Vagina (tissue), 2 donors: ENCODE measurements at places on chromosomes 16 and 17.

GRCh38 chr16:22427556-22427955 is 53.1 kb upstream of the CDR2 start:
- no peak for DNase-seq

- DNase-seq, result no peak
Observed at GRCh38 chr16:79662669-79663313, 62.3 kb upstream of the MAF start.

- no peak for DNase-seq
Observed at GRCh38 chr16:558298-559020, 1.7 kb upstream of the PRR35 start.

GRCh38 chr17:50023520-50023919 is 28.5 kb upstream of the DLX3 start:
- no peak for DNase-seq

DNA sequence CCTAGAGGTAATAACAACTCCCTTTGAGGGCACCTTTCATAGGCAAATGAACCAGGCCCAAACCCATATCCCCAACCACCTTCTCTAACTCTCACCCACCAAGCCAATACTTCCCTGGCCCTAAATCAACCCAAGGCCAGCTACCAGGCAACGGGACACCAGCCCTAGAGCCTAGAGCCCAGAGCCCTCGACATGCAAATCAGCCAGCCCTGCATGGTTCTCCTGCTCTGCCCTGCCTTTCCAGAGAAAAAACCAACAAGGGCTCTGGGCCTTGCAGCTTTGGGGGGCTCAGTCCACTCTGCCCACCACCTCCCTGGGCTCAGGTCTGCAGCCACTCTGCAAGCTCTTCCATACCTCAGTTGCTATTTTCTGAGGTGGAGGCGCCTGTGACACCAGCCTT is 55.0 kb downstream of the PITPNM3 start:
- no peak for DNase-seq

- no peak for DNase-seq
Observed at GRCh38 chr16:87185983-87186382, 131.2 kb downstream of the C16orf95 start.

- no peak for DNase-seq
Observed at GRCh38 chr17:78779850-78780249, 2.2 kb downstream of the CYTH1 start.

DNA sequence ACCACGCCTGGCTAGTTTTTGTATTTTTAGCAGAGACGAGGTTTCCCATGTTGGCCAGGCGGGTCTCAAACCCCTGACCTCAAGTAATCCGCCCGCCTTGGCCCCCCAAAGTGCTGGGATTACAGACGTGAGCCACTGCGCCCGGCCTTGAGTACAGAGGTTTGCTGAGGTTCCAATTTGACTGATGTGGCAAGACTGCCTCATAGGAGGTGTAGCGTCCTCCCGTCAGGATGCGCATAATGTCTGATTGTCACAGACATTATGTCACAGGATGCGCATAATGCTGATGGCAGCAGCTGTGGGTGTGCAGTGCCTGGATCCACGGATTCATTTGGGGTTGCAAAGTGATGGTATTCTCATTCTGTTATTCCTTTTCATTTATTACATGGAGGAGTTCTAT is 45.2 kb downstream of the HAPSTR1 start:
- DNase-seq, result no peak

DNA sequence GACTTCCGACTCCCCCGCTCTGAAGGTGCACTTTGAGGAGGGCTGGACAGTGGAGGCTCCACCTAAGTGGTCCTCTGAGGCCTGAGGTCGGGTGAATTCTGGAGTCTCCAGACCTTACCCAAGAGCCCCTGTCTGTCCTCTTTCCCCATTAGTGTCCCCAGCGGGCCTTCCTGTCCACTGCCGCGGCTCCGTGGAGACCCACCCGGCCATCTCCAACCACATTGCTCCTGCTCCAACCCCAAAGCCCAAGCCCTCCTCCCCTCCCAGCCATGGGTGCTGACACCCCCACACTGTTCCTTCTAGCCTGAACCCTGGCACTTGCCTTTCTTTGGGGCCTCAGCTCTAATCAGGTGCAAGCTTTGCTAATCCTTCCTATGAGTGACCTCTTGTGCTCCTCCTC is 283.1 kb upstream of the TNRC6C start:
- no peak for DNase-seq

- no peak for DNase-seq
Observed at GRCh38 chr16:12972246-12972645, 70.8 kb downstream of the SHISA9 start.

GRCh38 chr17:75818326-75818885 is 25.8 kb downstream of the UNC13D start:
- DNase-seq, result no peak

GRCh38 chr17:58084317-58084981 is 1.2 kb downstream of the DYNLL2 start:
- no peak for DNase-seq

DNA sequence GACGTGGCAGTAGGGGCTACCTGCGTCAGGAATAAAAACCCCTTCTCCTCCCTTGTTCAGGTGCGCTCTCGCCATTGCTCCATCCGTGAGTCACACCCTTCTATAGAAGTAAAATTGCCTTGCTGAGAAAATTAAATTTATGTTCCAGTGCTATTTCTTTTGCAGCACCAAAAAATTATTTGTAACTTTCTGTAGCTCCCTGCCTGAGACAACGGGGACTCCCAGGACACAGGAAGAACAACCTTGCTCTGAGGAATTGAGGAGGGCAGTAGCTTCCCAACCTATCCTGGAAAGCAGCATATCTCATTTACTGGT is 85.4 kb downstream of the EMP2 start:
- no peak for DNase-seq

- DNase-seq, result no peak
Observed at GRCh38 chr17:51056813-51057510, 63.7 kb downstream of the SPAG9 start.

GRCh38 chr17:66750781-66751543 is 84.0 kb upstream of the CACNG5 start:
- DNase-seq, result no peak

DNA sequence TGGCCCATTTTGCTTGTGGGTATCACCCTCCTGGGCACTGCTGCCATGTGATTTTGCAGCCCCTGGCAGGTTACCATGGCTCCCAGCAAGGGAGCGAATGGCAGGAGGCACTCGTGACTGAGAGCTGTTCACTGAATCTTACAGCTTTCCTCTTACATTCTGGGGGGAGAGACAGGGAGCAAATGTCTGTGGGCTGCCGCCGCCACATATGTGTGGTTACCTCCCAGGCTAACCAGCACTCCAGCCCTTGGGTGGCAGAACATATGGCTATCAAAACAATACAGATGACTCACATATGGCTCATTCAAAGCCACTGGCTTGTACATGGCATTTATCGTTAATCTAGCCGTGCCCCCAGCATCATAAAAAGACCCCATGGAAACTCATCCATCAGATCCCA is 19.8 kb downstream of the GTF3C1 start:
- no peak for DNase-seq

DNA sequence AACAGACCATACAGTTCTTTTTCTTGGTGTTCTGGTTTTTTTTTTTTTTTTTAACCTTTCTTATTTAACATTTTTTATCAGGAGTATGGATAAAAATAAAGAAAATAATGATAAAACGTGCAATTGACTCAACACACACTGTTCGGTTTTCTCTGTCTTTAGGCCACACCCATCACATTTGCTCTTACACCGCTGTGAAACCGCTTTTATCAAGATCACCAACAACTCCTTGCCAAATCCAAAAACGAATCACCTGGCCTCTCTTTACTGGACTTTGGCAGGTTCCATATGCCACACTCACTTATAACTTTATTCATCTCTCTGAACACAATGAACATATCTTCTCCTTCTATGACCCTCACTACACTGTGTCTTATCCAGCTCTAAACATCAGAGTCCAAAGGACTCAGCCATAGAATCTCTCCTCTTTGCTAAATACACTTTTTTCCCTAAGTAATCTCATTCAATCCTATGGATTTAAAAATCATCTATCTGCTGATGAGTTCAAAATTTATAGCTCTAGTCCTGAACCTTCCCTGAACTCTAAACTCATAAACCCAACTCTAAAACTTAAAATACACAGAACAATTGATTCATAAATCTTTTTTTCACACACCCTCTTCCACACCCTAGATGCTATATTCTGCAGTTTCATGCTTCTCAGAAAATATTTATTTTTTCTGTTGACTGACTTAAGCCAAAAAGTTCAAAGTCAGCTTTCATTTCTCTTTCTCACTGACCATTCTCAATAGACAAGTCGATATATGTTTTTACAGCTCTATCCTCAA is 800.6 kb upstream of the SOX9 start:
- DNase-seq, result no peak

GRCh38 chr17:64095144-64095882 is 34.6 kb downstream of the ERN1 start:
- no peak for DNase-seq

DNA sequence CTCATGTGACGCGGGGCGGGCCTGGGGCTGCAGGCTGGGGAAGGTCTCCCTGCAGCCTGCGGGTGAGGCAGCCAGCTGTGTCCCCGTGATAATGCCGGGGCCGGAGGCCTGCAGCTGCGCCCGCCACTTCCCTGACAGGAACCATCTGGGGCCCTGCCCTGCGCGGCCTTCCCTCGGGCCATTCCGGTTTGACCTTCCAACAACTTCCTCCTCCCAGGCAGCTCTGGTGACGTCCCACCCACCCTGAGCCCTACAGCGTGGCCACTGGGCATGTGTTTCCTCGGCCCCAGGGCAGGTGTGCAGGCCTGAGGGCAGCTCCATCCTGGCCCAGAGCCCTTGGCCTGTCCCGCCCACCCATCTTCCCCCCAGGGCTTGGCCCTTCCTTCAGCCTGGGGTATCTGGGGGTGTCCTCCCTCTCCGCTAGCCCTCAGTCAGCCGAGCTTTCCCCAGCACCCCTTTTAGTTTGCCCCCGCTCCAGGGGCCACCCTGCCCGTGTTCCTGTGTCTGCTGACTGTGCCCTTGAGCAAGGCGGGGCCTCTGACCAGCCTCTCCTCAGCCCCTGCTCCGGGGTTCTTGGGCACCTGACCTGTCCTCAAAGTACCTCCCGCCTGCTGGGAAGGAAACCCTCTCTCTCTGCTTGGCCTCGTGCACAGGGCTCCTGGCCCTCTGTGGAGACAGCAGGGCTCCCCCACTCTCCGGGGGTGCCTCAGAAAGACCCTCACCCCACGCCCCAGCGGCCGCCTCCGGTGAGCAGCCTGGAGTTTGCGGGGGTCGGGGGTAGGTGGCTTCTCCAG is at the start of gene CBFA2T3:
Gene CBFA2T3 (minus strand): TSS at position 190 of the 794 bp plus-strand sequence. CDS start 400 bp downstream, outside the sequence.
- DNase-seq, result no peak

GRCh38 chr16:27399969-27400368 is 2.0 kb upstream of the IL21R start:
- no peak for DNase-seq

GRCh38 chr16:68079626-68080344 is 5.4 kb upstream of the NFATC3 start:
- DNase-seq, result no peak

- DNase-seq, result no peak
Observed at GRCh38 chr17:3846437-3847164, 555 bp upstream of the NCBP3 start.

- no peak for DNase-seq
Observed at GRCh38 chr16:47499700-47500264, 38.7 kb downstream of the PHKB start.

- DNase-seq, result no peak
Observed at GRCh38 chr16:84193480-84193879, 2.5 kb downstream of the ADAD2 start.

DNA sequence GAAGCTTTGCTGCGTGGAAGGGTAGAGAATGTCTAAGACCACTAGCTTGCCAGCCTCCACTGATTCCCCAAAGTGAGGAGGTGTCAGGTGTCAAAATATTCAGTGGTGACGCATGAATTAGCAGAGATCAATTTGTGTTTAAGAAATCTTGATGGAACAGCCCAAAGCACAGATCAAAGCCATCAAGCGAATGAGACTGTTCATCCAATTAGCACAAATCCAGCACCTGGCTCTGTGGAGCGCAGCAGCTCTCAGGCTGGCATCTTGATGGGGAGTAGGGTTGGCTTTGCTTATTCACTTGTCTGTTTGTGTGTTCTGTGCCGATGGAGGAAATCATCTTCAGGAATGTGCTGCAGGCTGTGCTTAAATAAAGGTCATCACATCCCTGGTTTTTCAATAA is 456.8 kb upstream of the CCL2 start:
- DNase-seq, result no peak

DNA sequence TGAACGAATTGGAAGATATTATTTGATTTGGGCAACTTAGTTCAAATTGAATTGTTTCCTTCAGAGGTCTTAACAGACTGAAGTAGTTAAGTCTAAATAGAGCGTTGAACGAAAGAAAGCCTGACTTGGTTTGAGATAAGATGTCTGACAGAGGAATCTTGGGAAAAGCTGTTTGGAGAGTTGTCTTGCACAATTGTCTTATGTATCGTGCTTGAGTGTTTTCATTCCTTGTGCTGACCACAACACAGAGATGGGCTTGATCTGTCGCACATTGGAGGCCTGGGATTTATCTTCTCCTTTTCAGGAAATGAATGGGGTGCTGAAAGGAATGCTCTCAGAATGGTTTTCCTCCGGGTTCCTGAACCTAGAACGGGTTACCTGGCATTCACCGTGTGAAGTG is 7.8 kb downstream of the MLYCD start:
- DNase-seq, result no peak

GRCh38 chr17:40515491-40516041 is 14.1 kb upstream of the TNS4 start:
- no peak for DNase-seq

DNA sequence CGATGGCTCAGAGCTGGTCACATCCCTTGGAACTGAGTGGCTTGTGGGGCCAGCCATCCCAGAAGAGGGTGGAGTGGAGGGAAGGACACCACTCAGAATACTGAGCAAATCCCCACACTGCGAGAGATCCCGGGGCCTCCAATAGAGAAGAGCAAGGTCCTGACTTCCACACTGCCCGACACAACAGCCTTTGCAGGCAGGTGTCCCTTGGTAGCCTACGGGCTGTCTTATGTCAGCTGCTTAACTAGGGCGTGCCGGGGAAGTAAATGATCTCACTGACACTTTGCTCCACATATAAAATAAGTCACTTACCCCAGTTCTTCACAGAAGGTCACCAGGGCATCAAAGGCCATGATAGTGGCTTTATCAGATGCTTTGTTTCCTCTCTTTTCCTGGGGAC is 16.1 kb downstream of the RECQL5 start:
- DNase-seq, result no peak

DNA sequence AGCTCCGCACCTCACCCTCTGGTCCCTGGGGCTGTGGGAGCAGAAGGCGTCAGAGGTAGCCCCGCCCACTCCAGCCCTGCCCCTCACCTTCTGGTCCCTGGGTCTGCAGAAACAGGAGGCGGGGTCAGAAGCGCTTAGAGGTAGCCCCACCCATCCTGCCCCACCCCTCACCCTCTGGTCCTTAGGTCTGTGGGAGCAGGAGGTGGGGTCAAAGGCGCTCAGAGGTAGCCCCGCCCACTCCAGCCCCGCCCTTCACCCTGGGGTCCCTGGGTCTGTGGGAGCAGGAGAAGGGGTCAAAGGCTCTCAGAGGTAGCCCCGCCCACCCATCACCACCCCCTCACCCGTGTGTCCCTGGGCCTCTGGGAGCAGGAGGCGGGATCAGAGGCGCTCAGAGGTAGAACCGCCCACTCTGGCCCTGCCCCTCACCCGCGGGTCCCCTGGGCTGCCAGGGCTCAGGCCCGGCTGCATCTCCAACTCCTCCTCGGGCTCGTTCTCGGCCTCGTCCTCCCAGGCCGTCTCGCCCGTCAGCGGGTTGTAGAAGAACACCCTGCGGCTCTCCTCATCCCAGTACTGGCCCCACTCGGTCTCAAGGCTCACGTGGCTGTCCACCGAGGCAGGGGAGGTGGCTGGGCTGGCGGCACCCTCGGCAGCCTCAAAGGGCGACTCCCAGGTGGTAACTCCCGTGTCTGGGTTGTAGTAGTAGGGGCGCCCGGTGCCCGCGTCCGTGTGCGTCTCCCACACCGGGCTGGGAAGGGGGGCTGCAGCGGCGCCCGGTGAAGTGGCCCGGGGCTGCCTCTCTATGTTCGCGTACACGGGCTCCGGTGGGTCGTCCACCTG is 27.2 kb downstream of the ARHGAP27 start:
- no peak for DNase-seq
